Skin of body (tissue), 3 donors: ENCODE measurements at places on chromosomes 7 and 10. TPM values are rescaled to one million over a fixed set of nuclear protein-coding genes. Genes with fewer than 3 reads are reported as not detected.
A peak's percentile ranks its signal among the peaks of the same experiment; 100 is the strongest.

The ADAP1 gene
- total RNA-seq = 5.9 TPM

DNA sequence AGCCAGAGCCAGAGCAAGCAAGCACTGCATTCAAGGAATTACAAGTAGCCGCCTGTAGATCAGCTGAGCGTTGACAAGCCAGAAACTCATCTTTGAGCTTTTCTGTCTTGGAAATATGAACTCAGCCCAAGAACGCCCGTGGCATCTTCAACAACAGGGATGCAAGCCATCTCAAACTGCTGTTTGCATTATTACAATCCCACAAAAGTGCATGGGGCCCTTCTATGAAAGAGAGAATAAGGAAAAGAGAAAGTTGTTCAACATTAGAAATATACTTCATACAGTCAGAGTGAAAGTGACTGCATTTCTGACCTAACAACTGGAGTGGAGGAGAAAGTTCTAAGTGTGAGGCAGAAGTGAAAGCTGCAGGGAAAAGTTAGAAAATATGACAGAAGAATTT lies 6.5 kb downstream of the SGCE start:
- peak; percentile 70 for DNase-seq

The STAM gene
- 26.6 TPM for total RNA-seq

GRCh38 chr7:142485617-142486226 lies 227.9 kb upstream of the PRSS58 start:
- no peak for DNase-seq

- DNase-seq = no peak
These were observed 2.6 kb upstream of the DLX6 start for GRCh38 chr7:97002555-97003261.

The JCAD gene
- total RNA-seq = 17.2 TPM

The GALNT17 gene
- total RNA-seq = 6.3 TPM

DNA sequence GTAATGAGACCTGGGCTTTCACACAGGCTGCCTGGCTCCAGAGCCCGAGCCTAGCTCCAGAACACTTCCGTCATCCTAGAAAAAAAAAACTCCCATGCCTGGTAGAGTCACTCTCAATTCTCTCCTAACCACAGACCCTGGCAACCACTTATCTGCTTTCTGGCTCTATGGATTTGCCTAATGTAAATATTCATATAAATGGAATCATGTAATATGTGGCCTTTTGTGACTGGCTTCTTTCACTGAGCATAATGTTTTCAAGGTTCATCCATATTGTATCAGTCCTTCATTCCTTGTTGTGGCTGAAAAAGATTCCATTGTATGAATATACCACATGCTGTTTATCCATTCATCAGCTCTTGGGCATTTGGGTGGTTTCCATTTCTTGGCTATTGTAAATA lies 167.7 kb upstream of the MKLN1 start:
- DNase-seq = no peak

DNA sequence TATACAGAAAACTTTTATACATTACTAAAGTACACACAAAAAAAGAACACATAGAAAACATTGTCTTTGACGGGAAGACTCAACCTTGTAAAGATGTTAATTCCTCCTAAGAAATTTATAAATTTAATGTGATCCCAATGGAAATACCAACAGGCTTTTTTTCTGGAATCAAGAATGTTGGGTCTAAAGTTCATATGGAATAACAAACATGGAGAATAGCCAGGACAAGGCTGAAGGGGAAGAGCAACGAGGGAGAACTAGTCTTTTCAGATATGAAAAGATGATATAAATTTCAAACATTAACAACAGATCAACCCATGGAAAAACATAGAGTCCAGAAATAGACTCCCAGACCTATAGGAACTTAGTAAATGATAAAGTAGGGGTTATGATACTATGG lies 19.8 kb downstream of the HIPK2 start:
- DNase-seq = no peak

DNA sequence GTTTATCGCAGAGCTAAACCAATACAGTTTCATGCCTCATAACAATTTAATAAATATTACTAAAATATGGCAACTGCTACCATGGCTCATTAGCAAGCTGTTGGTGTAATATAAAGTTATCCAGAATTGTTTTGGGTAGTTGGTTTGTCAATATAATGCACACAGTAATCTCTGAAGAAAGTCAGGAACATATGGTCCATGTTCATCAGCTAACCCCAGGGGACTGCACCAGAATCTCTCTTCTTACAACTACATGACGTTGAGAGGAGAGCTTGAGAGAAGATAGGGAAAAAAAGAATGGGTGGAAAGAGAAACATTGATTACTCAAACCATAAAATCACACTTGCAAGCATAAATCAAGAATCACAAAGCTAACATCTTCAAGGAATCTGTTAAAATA lies 333.7 kb downstream of the NRG3 start:
- DNase-seq = no peak

The GPR158 gene
- 0.10 TPM for total RNA-seq

GRCh38 chr10:95539560-95540284 lies 21.4 kb downstream of the SORBS1 start:
- no peak for DNase-seq

- DNase-seq = no peak
These were observed 38.6 kb upstream of the ADD3 start for GRCh38 chr10:109968953-109969759.

GRCh38 chr7:36600869-36601530 lies 123.3 kb downstream of the AOAH start:
- no peak for DNase-seq

GRCh38 chr10:17744341-17744861 lies 7.6 kb upstream of the TMEM236 start:
- no peak for DNase-seq

The LOXL4 gene
- 5.0 TPM for total RNA-seq

- DNase-seq = no peak
These were observed 58.0 kb downstream of the RAMP3 start for GRCh38 chr7:45215601-45216062.

DNA sequence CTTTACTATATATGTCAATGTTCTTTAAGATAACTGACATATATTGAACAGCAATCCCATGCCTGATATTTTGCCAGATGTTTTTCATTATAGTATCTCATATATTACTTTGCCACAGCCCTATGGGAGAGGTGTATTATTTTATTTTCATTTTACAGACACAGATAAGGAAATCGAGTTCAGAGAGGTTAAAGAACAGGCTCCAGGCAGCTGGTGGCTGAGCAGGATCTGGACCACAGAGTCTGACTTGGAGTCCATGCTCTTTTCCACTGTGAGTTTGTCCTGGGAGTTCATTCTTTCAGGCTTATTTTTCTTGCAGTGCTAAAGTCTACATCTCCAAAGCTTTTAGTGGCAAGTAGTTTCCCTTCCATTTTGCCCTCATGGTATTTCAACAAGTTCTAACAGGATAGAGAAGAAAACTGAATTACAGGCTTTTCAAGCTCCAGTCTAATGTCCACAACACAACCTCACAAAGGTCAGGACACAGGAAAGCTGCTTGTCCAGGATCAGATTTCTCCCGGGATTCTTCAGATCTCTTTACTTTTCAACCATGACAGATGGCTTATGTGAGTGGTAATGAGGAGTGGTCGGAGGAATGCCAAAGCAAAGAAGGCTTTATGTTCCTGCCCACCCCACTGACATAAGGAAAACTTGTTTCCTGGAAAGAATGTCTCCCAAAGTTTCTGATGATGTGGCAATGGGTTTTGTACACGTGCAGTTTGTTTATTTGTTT lies 13.1 kb upstream of the SLC35B4 start:
- no peak for DNase-seq

The YAE1 gene
- 27.2 TPM for total RNA-seq

DNA sequence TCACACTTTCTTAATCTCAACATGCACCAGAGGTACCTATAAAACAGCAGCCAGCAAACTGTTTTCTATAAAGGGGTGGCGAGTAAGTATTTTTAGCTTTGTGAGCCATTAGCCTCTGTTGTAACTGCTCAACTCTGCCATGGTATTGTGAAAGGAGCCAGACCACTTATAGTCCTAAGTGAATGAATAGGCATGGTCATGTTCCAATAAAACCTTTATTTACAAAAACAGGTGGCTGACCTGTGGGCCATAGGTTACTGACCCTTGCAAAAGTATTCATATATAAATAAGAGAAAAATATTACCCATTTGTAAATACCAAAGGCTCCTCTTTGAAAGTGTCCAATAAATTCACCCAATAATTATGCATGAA lies 50.3 kb downstream of the ICA1 start:
- no peak for DNase-seq

- no peak for DNase-seq
These were observed 8.6 kb upstream of the CACUL1 start for GRCh38 chr10:118763202-118763988.

The EIF5AL1 gene
- 0.30 TPM for total RNA-seq

The BTBD16 gene
- 1.3 TPM for total RNA-seq

DNA sequence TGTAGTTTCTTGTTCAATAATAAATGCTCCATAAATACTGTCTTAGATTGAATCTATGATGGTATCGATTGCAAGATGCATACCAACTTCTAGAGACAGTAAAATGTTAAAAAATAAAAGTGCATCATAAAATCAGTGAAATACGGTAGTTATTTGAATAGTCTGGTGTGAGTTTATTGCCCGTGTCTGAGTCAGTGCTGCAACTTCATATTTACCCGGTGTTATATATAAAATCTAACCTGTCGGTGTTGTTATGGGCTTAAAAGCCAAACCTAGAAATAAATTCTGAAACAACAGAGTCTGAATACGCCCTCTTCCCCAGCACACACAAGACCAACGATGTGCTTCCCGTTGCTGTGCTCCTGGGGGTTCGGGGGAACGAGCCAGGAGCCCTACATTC lies 16.3 kb downstream of the MACROH2A2 start:
- DNase-seq = no peak

DNA sequence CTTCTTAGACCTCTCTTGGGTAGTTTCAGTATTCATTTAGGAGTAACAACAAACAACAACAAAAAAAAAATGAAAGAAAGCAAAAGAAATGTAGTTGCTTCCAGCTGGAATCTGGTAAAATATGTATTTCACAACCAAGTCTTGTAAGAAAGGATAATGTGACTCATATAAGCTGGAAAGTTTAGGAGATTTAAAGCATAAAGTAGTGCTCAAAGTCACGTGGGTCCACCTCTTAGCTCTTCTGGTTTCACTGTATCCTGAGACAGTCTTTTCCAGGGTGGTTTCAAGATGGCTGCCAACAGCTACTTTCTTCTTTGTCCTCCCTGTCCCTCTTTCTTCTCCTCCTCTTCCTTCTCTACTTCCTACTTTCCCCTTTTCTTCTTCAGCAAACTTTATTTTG lies 69.5 kb upstream of the CDK13 start:
- no peak for DNase-seq

- no peak for DNase-seq
These were observed 176.1 kb upstream of the PHYHIPL start for GRCh38 chr10:59000162-59000825.

The TACC2 gene
- total RNA-seq = 40.2 TPM

The ADCYAP1R1 gene
- 3.9 TPM for total RNA-seq

- no peak for DNase-seq
These were observed 25.6 kb upstream of the CELF2 start for GRCh38 chr10:10992072-10992471.

DNA sequence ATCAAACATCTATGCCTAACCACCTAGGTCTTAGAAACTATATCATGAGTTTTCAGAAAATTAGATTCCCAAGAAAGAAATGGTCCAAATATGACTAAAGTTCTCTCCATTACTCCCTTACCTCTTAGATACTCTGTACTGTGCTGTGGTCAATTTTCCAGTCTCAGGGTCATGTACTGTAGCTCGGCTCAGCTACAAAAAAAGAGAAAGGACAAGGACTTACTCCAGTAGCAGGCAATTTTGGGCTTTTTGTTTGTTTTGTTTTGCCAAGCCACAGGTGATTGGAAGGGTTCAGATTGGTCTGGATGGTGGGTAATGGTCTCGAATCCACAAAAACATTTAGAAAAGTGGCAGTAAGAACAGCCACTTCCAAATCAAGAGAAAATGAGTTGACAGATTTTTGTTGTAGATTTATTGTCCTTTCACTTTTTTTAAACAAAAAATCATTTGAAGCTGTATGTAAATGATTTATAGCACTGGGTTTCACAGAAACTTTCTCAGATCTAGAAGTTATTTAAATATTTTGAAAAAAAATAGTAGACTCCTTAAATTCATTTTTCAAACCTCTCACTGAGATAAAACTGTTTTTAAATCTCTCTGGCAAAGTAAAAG lies 52.8 kb downstream of the P4HA1 start:
- no peak for DNase-seq

DNA sequence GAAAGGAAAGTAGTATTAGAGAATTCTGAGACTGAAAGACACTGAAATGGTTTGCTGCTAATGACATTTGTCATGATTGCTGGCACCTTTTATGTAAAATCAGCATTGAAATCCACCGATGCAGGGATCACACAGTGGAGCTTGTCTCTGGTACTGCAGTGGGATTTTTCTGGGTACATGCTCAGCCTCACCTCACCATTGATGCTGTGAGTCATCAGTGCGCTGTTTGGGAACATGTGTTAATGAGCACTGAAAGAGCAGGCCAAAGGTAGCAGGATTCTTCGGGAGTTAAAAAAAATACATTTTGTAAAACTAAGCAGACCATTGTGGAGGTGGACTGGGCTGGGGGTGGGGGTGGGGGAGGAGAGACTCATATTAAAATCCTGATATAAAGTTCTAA lies 174.9 kb downstream of the CREB5 start:
- no peak for DNase-seq

- DNase-seq = no peak
These were observed 148.6 kb downstream of the ELFN1 start for GRCh38 chr7:1818575-1819258.

DNA sequence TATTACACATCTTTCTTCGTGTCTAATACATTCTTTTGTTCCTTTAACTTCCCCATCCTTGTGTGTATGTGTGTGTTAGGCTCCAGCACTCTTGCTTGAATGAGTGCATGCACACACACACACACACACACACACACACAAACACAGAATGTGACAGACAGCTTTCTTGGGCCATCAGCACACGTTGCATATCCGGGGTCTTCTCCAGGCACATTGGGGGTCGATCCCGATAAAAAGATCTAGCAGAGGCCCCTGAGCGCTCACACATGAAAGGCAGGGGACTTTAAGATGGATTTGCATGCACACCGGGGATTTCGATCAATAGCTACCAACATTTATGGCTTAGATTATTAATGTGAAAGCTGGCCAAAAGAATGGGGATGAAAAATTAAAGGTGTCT lies 4.5 kb downstream of the SKIDA1 start:
- no peak for DNase-seq
